Activated T-cell treated with anti-CD3 and anti-CD28 coated beads, Interleukin-2, amount 50 U/mL, for 24 hours (primary cell): ENCODE measurements at places on chromosomes 3 and 15.

GRCh38 chr15:79296583-79296982, 14.1 kb downstream of the ANKRD34C start:
- no peak for DNase-seq

DNA sequence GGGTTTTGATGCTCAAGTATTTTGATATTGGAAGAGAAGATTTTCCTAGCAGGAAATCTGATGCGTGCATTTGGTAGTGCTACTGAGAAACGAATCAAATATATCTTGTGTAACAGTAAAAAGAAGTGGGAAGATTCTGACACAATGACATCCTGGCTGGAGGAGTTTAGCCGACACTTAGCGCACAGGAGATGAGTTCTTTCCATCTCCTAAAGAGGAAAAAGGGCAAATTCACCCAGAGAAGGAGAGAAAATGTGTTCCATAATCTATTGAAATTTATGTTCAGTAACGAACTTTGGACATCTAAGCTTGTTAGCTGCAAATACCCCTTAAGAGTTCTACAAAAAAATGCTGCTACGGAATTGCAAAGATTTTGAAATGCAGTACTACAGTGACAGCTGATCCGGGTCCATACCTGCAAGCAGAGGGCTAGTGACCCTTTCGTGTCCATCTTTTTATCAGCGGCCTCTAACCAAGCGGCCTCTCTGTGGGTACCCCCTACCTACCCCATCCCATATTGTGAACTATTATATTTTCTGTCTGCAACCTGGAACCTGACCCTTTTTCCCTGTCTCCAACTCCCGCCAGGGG, 971 bp downstream of the CPOX start:
- DNase-seq: no peak

- DNase-seq: no peak
These were observed 180.7 kb downstream of the UBE2E2 start for GRCh38 chr3:23383875-23384274.

DNA sequence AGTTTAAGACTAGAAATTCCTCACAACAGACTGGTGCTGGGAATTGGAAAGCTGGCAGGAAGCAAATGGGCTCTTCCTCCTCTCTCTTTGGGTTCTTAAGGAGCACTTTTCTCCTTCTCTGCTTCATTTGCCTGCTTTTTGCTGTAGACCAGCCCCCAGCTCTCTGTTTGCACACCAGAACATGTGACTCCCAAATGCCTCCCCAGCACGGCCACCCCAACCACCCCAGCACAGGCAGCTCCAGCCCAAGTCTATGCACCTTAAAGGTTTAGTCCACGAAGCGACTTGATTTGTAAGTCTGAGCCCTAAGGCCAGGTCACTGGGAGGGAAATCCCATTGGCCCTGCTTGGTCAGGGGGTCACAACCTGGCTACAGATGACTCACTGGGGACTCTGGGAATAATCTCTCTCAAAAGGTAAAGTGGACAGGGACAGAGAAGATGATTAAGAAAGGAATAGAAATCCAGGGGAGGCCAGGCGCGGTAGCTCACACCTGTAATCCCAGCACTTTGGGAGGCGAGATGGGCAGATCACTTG, 377.8 kb upstream of the PROK2 start:
- DNase-seq: no peak

DNA sequence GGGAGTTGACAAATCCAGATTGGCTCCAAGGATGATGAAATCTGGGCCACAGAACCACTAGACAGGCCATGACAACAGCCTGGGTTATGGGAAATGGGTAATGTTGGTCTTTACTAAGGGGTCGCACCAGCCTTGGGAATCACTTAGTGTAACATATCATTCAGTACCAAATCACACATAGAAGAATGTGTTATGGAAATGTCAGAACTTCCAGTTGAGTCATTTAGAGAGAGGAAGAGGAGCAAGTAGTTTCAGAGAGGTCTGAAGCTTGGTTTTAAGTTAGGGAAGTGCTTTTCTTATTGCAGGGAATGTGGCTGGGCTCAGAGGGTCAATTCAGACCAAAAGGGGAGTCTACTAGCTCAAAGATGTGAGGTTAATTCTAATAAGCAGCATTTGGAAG, 241.6 kb upstream of the ZPLD1 start:
- no peak for DNase-seq

GRCh38 chr3:60225848-60226247, 1025.4 kb downstream of the FHIT start:
- DNase-seq: no peak

DNA sequence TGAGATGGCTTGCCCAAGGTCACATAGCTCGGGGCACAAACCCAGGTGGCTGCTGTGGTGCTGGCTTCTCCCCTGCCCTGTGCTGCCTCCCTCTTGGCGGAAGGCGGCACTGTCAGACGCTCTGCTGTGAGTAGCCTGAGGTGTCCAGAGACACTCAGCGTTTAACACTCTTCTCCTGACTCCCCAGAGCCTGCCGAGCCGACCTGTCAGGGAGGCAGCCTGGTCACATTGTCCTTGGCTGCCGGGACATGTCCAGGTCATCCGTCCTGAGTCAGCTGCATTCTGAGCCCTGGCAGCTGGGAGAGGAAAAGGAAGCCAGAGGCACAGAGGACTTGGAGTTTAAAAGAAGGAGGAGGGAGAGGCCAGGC, 4.7 kb downstream of the LMAN1L start:
- DNase-seq: no peak
